Urinary bladder (tissue), 4 donors: ENCODE measurements at places on chromosomes 3 and 15. TPM values are rescaled to one million over a fixed set of nuclear protein-coding genes. Genes with fewer than 3 reads are reported as not detected.

DNA sequence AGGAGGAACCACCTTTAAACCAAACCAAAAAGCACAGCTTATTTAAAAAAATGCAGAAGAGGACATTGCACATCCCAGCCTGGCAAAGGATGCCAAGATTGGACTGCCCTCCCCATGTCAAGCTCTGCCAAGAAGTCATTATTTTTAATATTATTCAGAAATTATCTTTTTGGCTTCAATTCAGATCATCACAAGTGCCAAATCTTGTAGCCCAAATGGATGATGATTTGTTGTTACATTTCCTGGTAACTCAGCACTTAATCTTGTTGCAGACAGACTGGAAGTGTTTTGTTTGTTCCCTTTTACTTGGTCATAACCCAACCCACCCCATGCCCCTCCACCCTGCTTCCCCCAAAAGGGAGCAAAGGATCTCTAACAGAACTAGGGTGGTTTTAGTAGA is 28.1 kb upstream of the LXN start:
- no peak for DNase-seq

GRCh38 chr3:195763843-195764825 is 43.4 kb downstream of the MUC20 start:
- no peak for DNase-seq

The PIGZ gene
- 5.8 TPM for total RNA-seq

The MFGE8 gene
- total RNA-seq: 47.4 TPM

- no peak for DNase-seq
Measured at GRCh38 chr15:100042558-100042957, 299.2 kb downstream of the ADAMTS17 start.

GRCh38 chr15:70018646-70019600 is 78.8 kb downstream of the TLE3 start:
- DNase-seq: no peak

- no peak for DNase-seq
Measured at GRCh38 chr15:71385457-71385856, 270.2 kb downstream of the THSD4 start.

- DNase-seq: no peak
Measured at GRCh38 chr15:52148403-52148802, 35.8 kb upstream of the BCL2L10 start.

The CSPG4 gene
- total RNA-seq: 30.6 TPM

The CALML4 gene
- total RNA-seq: 13.6 TPM

DNA sequence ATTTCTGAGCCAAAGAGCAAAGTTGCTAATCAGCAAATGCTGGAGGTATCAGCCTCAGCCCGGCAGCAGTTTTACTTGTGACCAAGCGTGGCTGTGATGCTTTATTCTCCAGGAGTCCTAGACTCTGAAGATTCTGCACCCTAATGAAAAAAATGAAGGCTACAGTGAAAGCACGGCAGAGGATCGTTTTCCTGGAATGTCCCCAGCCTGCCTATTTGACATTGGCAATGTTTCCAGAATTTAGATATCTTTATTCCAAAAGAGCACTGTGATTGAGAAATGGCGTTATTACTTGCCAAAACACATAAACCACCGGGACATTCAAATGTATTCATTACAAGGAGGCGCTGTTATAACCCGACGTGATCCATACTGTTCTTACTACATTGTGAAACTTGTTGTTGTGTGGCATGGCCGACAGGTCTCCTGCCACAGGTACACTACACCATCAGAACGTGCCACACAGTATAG is 263.8 kb downstream of the SLCO3A1 start:
- no peak for DNase-seq

DNA sequence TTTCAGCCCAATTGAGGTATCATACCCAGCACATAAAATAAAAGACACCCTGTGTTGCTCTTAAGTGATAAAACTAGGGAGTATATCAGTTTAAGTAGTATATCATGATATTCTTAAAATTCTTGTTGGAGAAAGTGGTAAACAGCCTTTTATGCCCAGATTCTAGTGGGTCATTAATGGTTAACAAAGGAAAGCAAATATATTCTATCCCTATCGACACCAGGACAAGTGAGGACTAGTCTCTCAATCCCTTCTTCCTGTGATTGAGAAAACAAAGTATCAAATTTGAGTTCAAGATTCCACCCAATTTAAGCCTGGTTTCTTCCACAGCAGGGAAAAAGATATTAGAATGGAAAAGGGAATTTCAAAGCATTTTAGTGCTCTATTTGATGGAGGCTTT is 142.4 kb upstream of the IL12A start:
- no peak for DNase-seq

The PTPN23 gene
- total RNA-seq: 12.4 TPM

The MOBP gene
- 0.05 TPM for total RNA-seq

DNA sequence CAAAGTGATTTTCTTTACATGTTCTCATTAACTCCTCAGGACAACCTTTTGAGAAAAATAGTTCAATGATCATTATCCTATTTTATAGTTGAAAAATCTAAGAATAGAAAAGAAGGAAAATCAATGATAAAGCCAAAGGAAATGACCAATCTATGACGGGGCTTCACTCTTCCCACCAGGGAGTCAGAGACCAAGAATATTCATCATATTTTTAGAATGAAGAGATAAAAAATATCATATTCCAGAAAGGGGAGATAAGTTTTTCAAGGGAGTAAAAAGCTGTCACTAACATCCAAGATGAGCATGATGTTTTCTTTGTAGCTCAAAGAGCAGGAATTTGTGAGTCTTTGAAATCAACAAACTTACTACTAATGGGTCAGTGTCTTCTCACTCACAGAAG is 71.5 kb upstream of the LPP start:
- no peak for DNase-seq

The CA12 gene
- total RNA-seq: 5.8 TPM

The COPG1 gene
- total RNA-seq: 127 TPM

The IL12A gene
- total RNA-seq: 0.58 TPM

The CCRL2 gene
- 2.5 TPM for total RNA-seq

GRCh38 chr15:36879568-36880222 is 220.7 kb downstream of the MEIS2 start:
- DNase-seq: no peak

The SMCO1 gene
- total RNA-seq: not detected

The NTRK3 gene
- total RNA-seq: 26.4 TPM

GRCh38 chr3:186319945-186320344 is 42.1 kb downstream of the DGKG start:
- no peak for DNase-seq

GRCh38 chr3:135240426-135240825 is 445.4 kb downstream of the EPHB1 start:
- no peak for DNase-seq

DNA sequence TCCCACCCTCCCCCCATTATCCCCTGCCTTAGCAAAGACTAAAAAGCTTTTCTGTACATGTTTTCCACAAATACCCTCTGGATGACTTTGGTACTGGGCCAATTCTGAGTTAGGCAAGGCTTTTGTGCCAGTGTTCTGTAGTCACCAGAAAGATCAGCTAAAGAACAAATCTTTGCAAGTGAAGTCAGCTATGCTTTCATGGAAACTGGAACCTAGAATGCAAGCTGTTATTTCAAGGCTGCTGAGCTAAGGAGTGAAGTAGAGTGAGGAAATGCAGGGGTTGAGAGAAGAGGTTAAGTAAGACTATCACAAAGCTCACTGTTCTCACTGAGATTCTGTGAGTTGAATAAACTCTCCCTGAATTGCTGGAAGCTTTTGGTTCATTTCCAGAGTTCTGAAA is 107.8 kb upstream of the CNTN3 start:
- no peak for DNase-seq

DNA sequence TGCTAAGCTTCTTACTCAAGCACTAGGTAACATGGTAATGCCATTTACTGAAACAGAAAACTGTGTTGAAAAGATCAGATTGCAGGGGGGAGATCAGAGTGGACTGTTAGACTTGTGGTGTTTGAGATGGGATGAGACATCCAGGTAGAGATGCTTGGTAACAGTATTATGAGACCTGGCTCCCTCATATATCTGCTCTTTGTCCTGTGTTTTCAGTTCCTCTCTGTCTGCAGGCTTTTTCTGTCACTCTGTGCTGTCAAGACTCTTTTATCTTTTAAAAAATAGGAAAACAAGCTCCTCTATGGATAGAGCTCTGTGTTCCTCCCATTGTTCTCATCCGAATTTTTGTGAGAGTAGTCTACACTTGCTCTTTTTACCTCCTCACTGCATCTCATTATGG is 48.1 kb downstream of the CALML4 start:
- DNase-seq: no peak

DNA sequence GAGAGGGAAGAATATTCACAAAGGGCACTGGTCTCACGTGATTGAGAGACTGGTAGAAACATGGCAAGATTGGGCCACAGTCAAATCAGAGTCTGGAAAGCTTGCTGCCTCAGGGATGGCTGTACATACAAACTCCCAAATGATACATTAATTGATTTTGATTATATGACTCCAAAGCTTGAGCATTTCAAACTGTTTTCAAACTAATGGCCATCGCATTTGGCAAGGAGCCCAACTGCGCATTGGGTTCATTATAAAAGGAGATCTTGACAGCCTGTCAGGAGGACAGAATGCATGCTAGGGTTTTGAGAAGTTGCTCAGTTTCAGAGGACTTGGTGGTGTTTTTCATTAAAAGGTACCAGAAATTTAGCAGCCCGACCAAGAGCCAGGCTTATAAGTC is 117.7 kb downstream of the PTPRG start:
- no peak for DNase-seq

DNA sequence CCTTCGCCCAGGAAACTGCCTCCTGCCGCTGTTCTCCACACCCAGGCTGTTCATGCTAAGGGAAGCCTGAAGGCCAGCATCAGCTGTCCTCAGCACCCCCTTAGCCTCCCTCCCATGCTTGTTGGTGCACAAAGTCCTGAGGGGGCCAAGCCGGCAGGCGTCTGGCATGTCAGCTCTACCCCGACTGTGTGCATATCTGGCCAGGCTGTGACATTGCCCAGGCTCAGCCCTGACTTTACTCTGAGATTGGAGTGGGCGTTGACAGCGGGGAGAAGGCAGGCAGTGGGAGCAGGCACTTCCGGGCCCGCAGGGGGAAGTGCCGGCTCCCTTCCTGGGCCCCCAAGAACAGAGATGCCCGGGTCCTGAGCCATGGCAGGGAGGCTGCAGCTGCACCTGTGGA is 492.2 kb downstream of the AGBL1 start:
- DNase-seq: no peak

- DNase-seq: no peak
Measured at GRCh38 chr3:148280623-148281242, 417.0 kb upstream of the AGTR1 start.

The MUC4 gene
- total RNA-seq: 0.42 TPM

The SST gene
- total RNA-seq: 2.3 TPM

- DNase-seq: no peak
Measured at GRCh38 chr3:147421184-147421912, 12.2 kb downstream of the ZIC1 start.

GRCh38 chr3:102163039-102163817 is 271.6 kb upstream of the ZPLD1 start:
- DNase-seq: peak; percentile 91

GRCh38 chr15:87829332-87830050 is 427.0 kb downstream of the NTRK3 start:
- DNase-seq: no peak

GRCh38 chr15:71109130-71109529 is 6.1 kb upstream of the THSD4 start:
- no peak for DNase-seq

DNA sequence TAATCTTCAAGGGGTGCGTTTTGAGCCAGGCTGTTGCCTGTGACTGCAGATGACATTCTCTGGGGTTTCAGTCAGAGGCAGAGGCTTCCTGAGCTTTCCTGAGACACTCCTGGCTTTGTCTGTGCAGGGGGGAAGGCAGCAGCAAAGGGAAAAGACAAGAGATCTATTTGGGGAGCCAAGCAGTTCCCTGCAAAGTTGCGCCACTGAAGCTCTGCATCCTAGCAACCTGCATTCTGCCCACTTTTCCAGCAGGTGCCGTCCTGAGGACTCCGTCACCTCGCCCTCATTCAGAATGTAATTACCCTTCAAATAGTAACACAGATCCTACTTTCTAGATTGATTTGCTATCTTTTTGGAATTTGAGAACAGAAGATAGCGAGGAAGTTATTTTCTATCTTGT is 1.9 kb upstream of the TMEM158 start:
- no peak for DNase-seq
